Thoracic aorta endothelial cell (primary cell): ENCODE measurements at places on chromosomes 6 and 20. TPM values are rescaled to one million over a fixed set of nuclear protein-coding genes. Genes with fewer than 3 reads are reported as not detected.

PPARD gene
- total RNA-seq: 5.2 and 6.6 TPM in 2 replicates

BCAS1 gene
- under 0.01 TPM in 1 of 2 replicates, not detected in the other for total RNA-seq

DLL1 gene
- total RNA-seq: 1.2 TPM in 2 replicates

C20orf144 gene
- total RNA-seq: 0.07 and 0.13 TPM in 2 replicates

AHCY gene
- 127 and 159 TPM in 2 replicates for total RNA-seq
